ENCODE measurements at places on chromosomes 11 and 22.

DNA sequence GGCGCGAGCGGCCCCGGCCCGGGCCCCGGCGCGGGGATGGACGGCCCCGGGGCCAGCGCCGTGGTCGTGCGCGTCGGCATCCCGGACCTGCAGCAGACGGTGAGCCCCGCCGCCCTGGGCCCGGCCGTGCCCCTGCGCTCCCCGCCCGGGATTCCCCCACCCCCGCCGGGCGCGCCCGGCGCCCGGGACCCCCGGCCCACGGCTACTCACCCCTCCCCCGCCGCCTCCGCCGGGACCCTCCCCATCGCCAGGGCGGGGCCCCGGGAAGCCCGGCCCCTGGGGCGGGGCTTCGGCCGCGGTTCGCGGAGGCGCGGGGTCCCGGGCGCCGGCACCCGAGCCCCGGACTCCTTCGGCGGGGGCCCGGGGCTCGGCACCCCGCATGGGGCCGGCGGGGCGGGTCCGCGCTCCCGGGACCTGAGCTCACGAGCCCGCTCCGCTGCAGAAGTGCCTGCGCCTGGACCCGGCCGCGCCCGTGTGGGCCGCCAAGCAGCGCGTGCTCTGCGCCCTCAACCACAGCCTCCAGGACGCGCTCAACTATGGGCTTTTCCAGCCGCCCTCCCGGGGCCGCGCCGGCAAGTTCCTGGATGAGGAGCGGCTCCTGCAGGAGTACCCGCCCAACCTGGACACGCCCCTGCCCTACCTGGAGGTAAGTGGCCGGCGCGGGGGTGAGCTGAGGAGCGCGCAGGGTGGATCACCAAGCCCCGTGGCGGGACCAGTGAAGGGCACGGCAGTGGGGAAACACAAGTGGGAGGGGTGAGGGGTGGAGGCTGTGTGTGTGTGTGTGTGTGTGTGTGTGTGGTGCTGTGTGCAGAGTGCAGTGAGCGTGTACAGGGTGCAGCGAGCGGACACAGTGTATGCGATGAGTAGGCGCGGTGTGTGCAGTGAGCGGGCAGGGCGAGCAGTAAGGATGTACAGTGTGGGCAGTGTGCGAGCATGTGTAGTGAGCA lies 2.3 kb downstream of the SHANK3 start:
- peak; percentile 68 for DNase-seq

DNA sequence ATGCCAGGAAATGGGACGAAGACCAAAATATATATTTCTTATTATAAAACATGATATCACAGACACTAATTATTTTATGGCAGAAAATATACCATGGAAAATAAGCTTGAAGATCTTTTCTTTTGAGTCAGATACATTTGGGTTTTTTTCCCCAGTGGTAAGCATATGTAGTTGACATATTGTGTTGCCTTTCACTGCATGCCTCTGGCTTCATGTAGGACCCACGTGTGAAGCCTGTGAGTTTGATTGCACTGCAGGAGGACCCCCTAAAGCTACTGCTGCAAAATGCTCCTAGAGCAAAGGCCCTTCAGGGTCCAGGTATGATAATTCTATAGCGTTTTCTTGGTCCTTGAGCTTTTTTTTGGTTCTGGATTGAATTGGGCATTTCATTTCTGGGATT lies 190.7 kb upstream of the KIRREL3 start:
- no peak for DNase-seq

DNA sequence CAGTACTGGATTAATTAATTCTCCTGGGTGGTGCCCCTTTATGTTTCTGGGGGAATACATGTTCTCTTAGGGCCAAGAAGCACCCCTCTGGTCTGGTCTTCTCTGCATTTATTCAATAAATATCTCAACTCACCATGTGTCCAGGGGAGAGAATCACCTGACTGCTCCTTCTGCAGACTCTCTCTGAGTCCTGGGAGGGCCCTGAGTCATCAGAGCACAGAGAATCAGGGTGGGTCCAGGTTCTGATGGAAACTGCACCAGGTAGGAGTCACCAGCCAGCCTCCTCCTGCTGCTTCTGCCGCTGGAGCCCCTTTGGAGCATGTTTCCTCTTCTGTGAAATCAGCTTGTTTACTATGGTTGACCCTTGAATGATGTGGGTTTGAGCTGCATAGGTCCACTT lies 107.7 kb upstream of the PLET1 start:
- DNase-seq = no peak

- DNase-seq = no peak
Measured at GRCh38 chr11:17535488-17535887, 8.7 kb downstream of the USH1C start.

GRCh38 chr11:116596346-116597260 lies 176.2 kb downstream of the BUD13 start:
- no peak for DNase-seq

DNA sequence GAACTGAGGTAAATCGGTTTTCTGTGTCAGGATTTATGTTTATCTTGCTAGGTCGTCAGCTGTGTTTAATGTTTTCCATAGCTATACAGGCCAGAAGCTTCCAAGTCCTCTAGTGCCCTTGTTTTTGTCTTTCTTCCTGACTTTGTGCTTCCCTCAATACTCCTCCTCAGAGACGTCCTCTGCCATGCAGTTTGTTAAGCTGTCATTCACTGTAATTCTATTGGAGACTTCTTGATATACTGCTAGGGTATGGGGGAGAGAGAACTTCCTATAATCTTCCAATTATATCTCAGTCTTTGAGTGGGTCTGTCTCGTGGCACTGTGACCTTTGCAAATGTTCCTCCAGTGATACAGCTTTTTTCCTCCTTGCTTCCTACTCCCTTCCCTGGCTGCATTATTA lies 327.3 kb upstream of the ANO5 start:
- no peak for DNase-seq

GRCh38 chr11:60240662-60241061 lies 2.3 kb downstream of the MS4A4E start:
- DNase-seq = no peak

DNA sequence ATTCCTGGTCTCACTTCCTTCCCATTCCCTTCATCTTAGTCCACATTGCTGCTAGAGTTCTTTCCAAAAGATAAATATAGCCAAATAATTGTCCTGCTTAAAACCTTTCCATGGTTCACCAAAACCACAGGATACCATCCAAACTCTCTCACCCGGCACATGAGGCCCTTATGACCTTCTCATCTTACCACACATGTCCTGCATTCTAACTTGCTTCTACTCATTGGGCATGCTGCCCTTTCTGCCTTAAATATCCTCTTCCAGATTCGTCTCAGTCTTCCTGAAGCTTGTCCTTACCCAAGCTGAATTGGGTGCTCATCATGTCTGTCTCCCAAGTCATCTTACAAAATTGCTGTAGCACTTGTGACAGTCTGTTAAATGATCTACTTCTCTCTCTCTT lies 114.9 kb downstream of the MPPED2 start:
- no peak for DNase-seq

GRCh38 chr22:37884420-37884819 lies 21.7 kb upstream of the MICALL1 start:
- no peak for DNase-seq

DNA sequence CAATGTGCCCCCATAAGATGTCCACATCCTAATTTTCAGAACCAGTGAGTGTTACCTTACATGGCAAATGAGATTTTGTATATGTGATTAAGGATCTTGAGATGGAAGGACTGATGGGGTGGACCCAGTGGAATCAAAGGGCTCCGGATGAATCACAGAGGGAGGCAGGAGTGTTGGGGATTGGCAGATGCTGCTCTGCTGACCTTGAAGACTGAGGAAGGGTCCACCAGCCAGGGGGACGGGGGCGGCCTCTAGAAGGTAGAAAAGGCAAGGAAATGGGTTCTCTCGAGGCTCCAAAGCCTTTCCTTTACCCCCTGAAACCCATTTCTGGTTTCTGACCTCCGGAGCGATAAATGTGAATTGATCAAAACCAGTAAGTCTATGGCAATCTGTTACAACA lies 18.8 kb downstream of the TMEM218 start:
- no peak for DNase-seq

DNA sequence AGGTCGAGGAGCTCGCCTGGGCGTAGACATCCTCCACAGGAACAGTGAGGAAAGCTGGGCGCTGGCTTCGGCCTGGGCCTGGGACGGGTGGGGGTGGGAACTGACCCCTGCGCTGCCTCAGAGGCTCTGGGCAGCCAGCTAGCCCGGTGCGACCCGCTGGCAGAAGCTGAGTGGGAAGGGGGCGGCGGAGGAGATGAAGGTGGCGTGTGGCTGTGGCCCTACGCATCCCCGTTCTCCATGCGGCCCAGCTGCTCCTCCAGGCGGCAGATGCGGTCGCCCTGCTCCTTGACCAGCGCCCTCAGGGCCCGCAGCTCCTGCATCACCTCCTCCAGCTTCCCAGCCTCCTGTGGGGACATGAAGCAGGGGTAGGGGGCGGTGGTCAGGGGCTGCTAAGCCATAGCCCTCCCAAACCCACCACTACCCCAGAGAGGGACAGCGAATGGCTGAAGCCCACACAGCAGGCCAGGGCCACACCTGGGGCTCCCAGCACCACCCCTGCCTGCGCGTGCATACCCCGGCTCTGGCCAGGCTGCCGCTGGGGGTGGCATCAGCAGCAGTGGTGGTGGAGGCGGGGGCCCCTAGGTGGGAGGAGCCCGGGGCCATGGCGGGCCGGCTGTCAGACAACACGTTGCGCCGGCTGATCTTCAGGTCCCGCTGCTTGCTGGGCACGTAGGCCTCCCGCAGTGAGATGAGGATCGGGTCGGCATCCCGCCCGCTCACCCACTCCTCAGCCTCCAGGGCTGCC lies 848 bp upstream of the PTPRCAP start:
- no peak for DNase-seq

DNA sequence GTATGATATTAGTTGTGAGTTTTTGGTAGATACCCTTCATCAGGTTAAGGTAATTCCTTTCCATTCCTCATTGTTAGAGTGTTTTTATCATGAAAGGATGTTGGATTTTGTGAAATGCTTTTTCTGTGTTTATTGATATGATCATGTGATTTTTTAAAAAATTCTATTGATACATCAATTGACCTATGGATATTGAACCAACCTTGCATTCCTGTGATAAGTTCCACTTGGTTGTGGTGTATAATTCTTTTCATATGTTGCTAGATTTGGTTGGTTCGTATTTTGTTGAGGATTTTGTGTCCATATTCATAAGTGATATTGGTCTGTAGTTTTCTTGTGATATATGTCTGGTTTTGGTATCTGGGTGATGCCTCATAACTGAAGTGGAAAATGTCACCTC lies 6.7 kb downstream of the ANKRD13D start:
- DNase-seq = no peak

DNA sequence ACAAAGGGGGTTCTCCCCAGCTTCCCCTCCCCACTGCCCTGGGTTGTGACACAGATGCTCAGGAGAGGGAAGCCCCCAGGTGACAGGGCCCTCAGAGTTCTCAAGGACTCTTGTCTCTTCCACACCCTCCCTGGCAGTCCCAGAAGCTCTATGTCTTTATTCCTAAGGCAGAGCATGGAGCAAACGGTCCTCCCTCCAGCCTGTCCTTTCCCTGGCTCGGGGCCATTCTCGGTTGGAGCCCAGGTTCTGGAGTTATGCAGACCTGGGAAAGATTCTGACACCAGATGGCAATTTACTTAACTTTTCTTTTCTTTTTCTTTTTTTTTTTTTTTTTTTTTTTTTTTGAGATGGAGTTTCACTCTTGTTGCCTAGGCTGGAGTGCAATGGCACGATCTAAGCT lies 186.6 kb downstream of the CEP164 start:
- no peak for DNase-seq

DNA sequence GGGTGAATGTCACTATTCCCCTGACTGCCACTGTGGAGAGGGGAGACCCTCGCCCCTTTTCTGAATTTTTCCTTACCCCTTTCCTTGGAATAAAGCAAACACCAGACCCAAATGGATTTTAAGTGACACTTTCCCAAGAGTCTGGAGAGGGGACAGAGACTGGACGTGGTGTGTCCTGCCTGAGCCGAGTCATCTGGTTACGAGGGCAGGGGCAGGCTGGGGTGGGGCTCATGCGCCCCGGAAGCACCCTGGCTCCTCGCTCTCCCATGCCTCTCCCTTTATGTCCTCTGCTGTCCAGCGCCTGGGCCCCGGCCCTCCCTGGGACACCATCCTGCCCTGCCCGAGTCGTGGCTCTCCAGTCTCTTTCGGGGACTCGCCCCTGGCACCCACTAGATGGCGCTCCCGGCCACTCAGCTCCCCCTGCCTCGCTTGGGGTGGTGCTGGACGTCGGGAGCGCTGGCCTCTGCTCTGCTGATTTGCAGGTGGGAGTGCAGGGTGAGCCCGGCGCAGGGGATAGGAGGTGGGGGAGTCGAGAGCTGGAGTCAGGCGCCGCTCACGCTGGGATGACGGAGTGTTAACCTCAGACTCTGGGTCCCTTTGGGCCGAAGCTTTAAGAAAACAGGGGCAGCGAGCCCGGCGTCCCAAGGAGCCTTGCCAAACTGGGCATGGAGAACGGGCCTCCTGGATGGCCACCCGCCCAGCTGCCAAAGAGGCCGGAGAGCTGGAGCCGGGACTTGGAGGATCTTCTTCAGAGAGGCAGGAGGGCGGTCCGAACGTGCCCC lies 89.8 kb downstream of the RPS6KA4 start:
- DNase-seq = peak; percentile 84

DNA sequence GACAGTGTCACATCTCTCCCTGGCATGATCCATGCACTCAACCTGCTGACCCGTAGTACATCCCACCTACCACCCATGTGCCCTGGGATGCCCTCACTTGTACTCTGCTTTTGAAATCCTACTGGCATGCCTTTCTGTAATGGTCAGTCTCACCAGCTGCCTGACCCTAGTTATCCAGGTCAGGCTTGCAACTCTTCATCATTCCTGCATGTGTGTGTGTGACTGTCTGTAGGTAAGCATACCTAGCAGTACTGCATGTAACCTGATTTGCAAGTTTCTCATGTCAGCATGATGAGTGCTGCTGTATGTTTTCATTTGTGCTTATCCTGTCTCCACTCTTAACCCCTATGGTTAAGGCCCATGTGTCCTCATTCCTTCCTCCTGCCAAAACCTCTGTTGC lies 202.0 kb upstream of the MTNR1B start:
- DNase-seq = no peak

DNA sequence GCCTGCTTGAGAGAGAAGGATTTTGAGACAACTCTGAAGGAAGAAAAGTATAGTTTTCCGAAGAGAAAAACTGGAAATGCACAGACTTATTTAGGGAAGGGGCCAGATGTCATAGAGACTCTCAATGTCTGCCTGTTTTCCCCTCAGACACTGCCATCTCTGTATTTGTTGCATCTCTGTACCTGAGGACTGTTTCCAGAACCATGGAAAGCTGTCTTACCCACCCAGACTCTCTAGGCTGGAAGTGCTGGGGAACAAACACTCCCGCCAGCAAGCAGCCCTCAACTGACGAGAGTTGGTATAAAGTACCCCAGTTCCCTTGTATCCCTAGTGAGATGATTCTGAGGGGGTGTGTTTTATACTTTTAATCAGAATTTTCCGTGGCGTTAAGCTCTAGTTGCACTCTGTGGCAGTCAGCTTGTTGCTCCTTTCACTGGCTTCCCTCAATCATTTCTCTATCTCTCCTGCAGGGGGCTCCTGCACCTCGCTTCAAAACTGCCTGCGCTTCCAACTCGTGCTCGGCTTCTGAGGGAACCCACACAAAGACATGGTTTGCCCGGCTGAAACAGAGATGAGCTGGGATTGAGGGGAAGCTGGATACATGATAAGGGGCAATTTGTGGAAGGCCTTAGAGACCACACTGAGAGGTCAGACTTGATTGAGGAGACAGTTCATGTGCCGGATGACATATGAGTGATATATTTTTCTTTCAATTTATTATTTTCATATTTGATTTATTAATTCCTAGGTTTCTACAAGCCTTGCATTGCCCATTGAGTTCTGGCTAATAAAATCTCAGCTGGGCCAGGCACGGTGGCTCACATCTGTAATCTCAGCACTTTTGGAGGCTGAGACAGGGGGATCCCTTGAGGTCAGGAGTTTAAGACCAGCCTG lies 36.9 kb upstream of the CLPB start:
- peak; percentile 92 for DNase-seq

GRCh38 chr11:64753019-64753379 lies 6.8 kb downstream of the PYGM start:
- no peak for DNase-seq

GRCh38 chr22:17878186-17878694 lies 104.0 kb upstream of the BID start:
- DNase-seq = no peak

All from NCI-H1417 (cell line).